Epithelial cell of proximal tubule (primary cell): ENCODE measurements at places on chromosomes 1 and 21. TPM values are rescaled to one million over a fixed set of nuclear protein-coding genes. Genes with fewer than 3 reads are reported as not detected.
A peak's percentile ranks its signal among the peaks of the same experiment; 100 is the strongest.

- no peak for DNase-seq
Observed at GRCh38 chr1:204920967-204921366, 50.3 kb downstream of the NFASC start.

GRCh38 chr1:183467687-183468086, 4.6 kb upstream of the SMG7 start:
- peak; percentile 74 for DNase-seq

DNA sequence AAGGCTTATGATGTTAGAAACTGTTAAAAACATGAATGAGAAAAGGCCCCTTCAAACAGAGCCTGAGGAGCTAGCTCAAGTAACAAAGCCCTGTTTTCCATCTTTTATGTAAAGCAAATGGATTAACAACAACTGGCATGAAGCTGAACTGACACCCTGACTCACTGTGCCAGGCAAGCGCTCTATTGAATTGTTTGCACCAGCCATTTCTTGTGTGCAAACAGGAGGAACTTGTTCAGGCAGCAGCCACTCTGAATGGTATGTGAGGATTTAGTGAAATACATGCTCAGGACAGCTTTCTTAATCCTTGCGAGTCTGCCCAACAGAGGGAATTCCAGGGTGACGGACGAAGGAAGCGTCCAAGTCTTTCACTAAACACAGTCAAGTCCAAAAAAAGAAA, 291.1 kb upstream of the ADGRL2 start:
- no peak for DNase-seq

DNA sequence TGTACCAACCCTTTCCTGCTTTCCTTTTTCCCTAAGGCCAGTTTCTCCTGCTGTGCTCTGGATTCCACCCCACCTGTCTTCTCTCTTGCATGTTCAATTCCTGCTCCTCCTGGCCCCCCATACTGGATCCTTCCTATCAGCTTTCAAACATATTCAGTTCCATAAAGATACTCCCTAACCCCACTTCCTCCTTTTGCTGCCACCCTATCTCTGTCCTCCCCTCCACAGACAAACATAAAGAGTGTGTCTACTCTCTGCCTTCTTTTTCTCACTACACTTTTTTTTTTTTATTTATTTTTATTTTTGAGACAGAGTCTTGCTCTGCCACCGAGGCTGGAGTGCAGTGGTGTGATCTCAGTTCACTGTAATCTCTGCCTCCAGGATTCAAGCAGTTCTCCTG, 16.9 kb upstream of the RPF1 start:
- DNase-seq = no peak

DNA sequence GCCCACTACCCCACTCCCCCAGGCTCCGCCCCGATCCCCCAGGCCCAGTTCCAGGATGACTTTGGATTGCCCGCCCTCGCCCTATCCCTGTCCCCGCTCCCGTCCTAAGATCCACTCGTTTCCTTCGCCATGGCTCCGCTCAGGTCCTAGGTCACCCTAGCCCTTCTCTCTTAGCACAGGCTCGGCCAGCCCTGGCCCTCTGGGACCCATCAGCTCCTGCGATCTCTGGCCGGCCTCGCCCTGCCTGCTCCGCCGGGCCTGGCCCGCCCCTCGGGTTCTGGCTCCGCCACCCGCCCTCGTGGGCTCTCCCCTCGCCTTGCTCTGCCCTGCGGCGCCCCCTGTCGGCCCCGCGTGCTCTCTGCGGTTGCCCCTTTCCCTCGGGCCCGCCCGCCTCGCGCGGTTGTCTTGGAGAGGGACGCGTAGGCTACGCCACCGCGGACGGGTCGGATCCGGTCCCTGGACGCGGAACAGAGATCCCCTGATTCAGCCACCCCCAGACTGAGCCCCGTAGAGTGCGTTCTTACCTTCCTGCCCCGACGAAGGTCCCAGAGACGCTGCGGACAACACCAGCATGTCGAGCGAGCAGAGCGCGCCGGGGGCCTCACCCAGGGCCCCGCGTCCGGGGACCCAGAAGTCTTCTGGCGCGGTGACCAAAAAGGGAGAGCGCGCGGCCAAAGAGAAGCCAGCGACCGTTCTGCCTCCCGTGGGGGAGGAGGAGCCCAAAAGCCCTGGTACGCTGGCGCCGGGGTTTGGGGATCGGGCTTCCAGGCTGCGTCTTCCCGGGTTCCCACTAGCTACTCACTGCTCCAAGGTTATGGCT, at the start of gene LRRC71:
TSS of gene LRRC71 (plus strand) at position 400 of the 820 bp plus-strand sequence. CDS start at position 572, 172 bp downstream.
- no peak for DNase-seq

The FCAMR gene
- 0.29 TPM in 1 of 2 replicates, not detected in the other for total RNA-seq

The FMO1 gene
- not detected in 2 replicates for total RNA-seq
